ENCODE measurements at places on chromosomes 5 and 9.

DNA sequence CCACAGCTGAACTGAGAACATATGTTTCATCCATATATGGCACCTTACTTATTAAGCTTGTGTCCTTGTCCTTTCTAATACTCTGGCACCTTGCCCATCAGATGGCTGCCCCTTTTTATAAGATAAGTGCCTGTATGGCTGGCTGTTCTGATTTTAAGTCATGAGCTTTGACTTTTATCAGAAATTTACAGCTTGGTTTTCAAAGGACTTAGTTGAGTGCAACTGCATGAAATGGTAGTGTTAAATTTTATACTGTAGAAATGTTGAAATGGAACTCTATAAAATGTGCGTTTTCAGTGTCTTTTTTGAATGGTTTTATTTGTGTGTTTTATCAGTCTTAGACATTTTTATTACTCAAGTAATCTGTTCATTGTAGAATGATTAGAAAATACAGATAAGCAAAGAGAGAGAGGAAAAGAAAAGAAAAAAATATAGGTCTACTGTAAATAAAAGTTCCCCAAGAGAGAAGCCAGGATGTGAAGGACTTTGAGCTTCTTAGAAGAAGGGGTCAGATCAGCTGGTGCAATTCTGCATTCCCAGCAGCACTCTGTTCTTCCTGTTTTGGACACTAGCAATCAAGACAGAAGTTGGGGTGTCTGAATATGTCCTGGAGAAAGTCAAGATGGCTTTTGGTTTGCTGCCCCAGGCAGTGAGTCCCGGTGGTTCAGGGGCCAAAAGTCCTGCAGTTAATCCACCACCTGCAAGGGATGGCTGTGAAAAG is 38.9 kb downstream of the ARHGAP26 start:
- DNase-seq = no peak

DNA sequence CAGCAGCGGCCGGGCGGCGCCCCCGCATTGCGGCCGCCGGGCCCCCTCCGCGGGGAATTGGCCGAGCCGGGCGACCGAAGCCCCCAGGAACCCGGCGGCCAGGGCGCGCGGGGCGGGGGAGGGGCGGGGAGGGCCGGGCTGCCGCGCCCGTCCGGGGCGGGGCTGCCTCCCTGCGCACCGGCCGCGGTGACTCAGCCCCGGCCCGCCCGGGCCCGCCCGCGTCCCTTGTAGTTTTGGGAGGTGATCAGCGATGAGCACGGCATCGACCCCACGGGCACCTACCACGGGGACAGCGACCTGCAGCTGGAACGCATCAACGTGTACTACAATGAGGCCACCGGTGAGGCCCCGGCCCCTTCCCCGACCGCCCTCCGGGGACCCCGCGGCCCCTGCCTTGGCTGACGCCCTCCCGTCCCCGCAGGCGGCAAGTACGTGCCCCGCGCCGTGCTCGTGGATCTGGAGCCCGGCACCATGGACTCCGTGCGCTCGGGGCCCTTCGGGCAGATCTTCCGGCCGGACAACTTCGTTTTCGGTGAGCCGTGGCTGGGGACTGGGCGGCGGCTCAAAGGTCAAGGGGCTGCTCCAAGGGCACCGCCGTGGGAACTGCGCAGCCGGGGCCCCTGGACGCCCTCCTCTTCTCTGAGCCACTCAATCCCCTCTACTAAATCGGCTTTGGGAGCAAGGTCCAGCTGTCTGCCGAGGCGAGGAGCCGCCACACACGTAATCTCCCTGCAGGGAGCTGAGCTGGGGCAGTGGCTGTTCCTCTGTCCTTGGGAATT is 592 bp downstream of the TUBB4B start:
- peak; percentile 55 for DNase-seq

DNA sequence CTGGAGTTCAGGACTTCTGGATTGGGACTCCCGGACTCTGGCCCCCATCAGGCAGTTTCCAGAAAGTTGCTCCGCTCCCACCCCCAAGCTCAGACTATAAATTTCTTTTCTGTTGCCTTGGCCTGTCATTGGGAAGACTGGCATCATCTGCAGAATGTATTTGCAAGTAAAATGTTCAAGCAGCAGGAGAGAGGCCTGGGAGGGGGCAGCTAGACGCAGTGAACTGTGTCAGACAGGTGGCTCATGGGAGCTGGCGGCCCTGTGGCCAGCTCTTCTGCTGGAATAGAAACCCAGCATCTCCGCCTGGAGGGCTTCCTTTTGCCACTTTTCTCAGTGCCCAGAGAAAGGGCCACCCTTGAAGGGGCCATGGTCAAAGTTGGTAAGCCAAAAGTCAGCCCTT is 16.0 kb downstream of the INSYN2B start:
- DNase-seq = no peak

DNA sequence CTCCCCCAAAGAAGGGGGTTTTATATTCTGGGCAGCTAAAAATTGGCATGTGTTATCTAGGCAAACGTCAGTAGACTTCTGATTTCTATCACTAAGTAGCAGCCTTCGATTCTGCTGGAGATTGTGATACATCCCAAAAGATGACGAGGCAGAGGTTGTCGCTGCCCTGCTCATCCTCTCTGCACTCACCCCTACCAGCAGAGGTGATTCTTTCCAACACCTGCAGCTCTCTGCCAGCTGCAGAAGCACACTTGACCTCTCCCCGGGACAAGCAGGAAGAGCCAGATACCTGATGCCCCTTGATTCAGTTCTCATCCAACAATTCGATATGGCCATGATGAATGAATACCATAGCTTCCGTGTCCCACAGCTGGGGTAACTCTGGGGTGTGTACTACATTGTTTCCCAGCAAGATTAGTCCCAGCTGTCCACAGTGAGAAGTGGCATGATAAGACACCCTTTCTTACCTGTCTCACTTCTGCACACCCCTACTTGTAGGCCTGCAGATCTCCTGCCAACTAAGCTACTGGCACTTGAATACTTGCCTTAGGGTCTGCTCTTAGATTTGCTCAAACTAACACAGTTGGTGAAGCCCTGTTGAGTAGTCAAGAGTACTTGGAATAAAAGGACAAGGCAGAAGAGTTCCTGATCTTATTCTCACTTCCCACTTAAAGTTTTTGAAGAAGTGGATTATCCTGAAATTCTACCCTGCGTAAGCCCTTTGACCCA is 37.6 kb upstream of the SMAD5 start:
- no peak for DNase-seq

DNA sequence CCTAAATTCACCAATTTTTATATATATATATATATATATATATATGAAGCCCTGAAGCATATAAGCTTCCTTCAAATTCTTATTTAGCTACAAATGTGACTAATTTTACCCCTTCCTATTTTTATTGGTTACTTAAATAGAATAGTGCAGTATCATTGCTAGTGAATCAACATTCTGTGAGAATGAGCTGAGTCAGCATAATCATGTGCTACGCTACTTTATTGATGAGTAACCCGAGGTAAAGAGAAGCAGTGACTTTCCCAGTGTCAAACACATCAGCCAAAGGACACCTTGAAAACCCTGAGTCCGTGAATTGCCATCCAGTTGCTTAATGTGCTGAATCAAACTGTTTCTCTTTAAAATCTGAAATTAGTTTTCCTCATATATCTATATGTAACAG is 546.2 kb downstream of the DMRTA1 start:
- no peak for DNase-seq

DNA sequence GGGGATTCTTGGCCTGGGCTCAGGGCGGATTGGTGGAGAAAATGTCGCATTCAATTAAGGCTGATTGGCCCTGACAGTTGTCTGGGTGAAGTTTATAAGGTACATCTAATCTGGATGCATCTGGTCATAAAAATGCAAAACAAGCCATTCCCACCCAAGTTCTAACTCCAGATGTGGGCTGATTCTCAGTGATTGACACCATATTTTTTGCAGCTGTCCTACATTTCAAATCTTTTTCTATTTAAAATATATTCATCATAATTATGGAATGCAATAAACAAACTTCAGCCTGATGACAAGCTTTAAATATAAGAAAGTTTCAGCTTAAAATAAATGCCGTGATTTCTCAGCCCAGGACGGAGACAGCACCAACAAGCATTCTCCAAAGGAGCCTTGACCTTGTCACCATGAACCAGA is 146.4 kb upstream of the SMIM23 start:
- no peak for DNase-seq

DNA sequence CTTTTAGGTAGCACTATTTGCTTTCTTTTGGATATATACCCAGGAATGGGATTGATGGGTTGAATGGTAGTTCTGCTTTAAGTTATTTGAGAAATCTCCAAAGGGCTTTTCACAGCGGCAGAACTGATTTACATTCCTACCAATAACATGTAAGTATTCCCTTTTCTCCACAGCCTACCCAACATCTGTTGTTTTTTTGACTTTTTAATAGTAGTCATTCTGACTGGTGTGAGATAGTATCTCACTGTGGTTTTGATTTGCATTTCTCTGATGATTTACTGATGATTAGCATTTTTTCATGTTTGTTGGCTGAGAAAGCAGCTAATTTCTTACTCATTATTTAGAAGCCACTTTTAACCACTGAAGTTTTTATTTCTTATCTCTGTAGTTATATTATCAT is 221.1 kb upstream of the ACTBL2 start:
- no peak for DNase-seq

- DNase-seq = no peak
Measured at GRCh38 chr9:82584349-82584863, 478.5 kb downstream of the RASEF start.

DNA sequence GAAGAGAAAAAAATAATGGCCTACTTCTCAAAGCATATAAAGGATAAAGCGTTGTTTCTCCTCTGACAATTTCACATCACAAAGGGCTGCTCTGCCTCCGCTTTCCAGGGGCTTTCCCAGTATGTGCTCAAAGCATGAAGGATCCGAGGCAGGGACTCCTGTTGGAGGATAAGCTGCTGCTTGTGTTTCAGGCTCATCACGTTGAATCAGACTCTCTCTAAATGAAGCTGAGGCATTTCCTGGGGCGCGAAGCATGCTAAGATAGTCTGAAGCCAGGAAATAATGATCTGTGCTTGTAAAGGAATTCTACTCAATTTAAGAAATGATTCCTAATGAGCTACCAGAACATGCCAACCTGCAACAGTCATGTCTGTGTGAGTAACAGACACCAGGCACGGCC is 97.5 kb downstream of the MARCHF11 start:
- DNase-seq = no peak

- no peak for DNase-seq
Measured at GRCh38 chr9:127838375-127839078, 15.9 kb downstream of the ENG start.

DNA sequence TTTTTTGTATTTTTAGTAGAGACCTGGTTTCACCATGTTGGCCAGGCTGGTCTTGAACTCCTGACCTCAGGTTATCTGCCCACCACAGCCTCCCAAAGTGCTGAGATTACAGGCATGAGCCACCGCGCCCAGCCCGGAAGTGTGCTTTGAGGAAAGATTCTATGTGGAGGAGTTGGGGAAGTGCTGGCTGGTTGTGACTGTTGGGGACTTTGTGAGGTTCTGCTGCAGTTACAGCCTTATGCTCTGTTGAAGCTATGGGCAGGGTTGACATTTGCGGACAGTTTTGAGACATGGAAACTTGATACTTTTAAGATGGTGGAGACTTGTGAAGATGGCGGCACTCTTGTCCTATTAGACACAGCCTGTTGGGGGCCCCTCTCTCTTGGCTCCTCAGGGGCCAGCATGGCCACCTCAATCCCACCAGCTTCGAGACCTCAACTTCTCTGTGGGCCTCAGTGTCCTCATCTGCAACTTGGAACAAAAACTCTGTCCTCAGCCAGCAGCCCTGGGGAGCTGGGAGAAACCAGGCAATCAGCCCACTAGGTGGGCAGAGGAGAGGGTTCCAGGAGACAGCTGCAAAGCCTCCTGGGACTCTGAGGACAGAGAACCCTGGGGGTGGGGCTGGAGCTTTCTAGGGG is 24.9 kb downstream of the C9orf50 start:
- DNase-seq = no peak

DNA sequence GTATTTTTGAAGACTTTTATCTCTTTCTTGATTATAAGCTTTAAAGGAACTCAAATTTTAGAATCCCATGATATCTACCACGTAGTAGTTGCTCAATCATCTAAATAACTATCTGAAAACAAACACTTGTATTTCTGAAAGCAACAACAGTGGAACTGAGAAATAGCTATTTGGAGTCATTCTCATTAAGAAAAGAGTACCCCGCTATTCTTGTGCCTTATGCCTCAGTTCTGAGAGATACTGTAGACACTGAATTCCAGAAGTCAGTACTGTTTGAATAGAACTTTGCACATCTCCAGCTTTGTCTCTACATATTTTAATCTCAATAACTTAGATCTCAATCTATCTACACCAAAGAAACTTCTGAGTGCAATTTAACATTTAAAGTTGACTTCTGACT is 11.4 kb downstream of the CHD1 start:
- no peak for DNase-seq

DNA sequence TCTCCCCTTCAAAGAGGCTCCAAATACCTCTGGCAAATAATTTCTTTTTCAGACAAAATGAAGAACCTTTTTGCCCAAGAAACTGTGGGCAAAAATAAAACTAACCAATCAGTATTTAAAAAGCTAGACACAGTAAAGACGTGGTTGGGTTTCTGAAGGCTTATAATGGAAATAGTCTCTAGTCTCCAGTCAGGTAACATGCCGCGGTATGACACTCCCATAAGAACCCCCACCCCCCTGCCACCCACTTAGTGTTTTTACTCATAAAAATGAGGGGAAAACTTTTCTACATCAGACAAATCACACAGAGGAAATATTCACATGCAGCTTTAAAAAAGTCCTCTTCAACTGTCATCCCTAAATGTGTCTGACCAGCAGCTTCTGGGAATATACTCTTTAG is 105.3 kb downstream of the THBS4 start:
- DNase-seq = no peak

DNA sequence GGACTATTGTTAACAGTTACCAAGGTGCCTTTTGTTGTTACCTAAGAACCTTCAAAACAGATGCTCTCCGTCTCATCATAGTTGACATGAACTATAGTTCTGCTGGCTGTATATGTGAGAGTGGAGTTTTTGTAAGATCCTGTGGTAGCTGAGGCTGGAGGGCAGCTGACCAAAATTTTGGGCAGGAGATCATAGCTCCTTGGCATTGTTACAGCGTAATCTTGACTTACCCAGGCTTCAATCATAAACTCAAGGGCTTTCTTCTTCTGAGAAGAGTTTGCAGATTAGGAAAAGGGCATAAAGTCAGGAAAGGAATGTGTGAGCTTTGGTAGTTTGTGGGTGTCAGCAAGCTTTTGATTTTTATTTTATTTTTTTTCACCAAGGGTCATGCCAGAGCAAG is 34.5 kb downstream of the RCL1 start:
- no peak for DNase-seq

DNA sequence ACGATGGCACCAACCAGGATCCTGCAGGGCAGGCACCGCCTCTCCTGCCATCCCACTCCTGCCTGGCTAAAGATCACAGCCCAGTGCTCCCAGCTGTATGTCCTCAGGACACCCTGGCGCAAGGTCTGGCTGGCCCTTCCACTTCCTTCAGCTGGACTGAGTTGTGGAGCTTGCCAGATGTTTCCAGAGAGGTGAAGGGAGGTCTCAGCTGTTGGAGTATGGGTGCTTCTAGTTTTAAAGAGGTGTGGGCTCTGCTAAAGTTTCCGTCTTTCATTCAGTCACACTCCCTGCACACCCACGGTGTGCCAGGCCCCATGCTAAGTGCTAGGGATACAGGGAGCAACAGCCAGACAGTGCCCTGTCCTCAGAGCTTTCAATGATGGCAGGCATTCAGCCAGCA is 34.1 kb downstream of the C5orf15 start:
- peak; percentile 62 for DNase-seq
